ENCODE measurements at places on chromosomes 5 and 9. TPM values are rescaled to one million over a fixed set of nuclear protein-coding genes. Genes with fewer than 3 reads are reported as not detected.

DNA sequence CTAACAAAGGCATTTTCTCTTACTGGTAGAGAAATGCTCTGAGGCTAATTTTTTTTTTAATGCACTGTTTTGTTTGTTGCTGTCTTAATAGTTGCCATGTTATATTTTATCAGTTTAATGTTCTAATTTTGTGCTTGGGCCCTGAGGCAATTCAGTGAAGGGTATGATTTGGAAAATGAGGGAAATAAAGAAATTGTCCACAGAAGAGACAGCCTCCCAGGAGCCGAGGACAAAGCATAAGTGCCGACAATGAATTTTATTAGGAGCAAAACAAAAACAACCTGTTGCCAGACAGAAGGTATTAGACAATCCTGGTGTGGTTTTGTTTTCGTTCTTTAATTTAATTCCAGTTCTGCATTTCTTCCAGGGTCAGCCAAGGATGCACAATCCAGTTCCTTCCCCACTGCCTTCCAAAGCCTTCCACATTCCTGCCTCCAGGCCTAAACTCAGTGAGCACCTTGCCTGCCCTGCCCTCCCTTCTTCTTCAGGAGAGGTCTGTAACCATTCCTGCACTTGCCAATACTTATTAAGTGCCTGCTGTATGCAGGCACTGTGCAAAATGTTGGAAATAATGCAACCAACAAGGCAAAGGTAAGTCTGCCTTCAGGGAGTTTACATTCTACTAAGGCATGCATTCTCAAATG lies 4.3 kb upstream of the TCOF1 start:
- ATAC-seq, result no peak

The VAV2 gene
- total RNA-seq, result 20.0 TPM

The ZNG1C gene
- 29.1 TPM for total RNA-seq

The IRGM gene
- not detected for total RNA-seq

DNA sequence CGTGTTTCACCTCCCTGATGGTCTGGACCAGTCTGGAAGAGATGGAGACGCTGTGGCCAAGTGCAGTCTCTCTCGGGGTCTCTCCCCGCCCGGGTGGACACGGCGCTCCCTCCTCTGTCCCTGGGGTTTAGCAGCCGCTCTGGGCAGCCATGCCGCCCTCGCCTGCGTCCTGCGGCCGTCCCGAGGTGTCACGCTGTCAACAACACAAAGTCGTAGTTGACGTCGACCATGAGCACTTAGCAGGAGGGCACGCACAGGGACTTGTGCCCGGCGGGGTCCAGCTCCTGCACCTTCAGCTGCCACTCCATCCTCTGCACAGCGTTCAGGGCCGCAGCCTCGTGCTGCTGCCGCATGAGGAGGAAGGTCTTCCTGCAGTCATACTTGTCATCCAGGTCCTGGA lies 368.9 kb downstream of the CDH9 start:
- no peak for ATAC-seq

All from motor neuron (in vitro differentiated cells).